ENCODE measurements at places on chromosomes 3 and 15.

DNA sequence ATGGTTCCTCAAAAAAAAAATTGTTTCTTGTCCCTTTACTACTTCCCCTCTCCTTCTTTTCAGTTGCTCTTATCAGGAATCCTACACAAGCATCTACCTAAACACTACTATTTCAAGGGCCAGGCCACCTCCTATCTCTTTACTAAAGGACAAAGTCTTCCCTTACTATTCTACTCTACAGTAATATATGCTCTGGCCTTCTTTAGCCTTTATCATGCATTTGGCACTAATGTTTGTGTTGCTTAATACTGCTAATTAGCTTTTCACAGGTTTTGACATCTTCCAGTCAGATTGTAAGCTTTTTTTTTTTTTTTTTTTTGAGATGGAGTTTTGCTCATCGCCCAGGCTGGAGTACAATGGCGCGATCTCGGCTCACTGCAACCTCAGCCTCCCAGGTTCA, 5.3 kb downstream of the CEP19 start:
- DNase-seq: no peak

- no peak for DNase-seq
These were observed 33.9 kb upstream of the TMCO5A start for GRCh38 chr15:37900326-37901221.

- no peak for DNase-seq
These were observed 513.0 kb downstream of the NTRK3 start for GRCh38 chr15:87743562-87743961.

DNA sequence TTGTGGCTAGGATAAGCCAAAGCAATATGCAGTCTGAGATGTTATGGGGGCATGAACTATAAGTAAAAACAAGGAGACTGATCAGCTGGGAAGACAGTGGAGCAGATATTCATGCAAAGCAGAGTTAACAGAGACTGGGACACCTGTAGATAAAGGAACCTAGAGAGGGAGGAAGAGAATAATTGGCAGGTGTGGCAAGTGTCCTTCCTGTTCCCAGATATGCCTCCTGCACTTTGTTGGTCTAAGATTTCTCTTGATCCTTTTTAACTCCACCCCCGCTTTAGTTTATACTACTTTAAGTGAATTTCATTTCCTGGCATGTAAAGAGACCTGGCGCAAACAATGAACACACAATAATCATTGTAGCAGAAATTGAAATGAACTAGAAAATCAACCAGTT, 169.4 kb downstream of the CNTN6 start:
- no peak for DNase-seq

- DNase-seq: no peak
These were observed 3.5 kb upstream of the SEMA5B start for GRCh38 chr3:123031051-123031450.

GRCh38 chr15:50968353-50968752, 59.9 kb downstream of the AP4E1 start:
- DNase-seq: no peak

- DNase-seq: no peak
These were observed 323.3 kb downstream of the DIPK2A start for GRCh38 chr3:144294659-144295538.

- DNase-seq: no peak
These were observed 580.4 kb downstream of the ROBO1 start for GRCh38 chr3:79187426-79187825.

DNA sequence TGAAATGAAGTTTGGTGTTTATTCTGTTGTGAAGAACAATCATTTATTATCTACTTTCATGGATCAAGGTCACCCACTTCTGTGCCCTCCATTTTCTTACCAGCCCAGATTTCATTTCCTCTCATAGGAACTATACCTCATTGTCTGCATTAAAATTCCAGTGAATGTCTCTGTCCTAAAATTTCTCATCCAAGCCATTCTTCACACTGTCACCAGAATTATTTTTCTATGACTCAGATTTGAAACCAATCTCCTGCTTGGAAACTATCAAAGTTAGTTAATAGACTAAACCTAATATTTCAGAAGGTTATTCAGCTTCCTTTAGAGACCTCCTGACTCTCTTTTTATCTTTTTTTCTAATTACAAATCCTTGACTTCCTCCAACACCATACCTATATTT, 364.1 kb upstream of the CBLB start:
- no peak for DNase-seq

DNA sequence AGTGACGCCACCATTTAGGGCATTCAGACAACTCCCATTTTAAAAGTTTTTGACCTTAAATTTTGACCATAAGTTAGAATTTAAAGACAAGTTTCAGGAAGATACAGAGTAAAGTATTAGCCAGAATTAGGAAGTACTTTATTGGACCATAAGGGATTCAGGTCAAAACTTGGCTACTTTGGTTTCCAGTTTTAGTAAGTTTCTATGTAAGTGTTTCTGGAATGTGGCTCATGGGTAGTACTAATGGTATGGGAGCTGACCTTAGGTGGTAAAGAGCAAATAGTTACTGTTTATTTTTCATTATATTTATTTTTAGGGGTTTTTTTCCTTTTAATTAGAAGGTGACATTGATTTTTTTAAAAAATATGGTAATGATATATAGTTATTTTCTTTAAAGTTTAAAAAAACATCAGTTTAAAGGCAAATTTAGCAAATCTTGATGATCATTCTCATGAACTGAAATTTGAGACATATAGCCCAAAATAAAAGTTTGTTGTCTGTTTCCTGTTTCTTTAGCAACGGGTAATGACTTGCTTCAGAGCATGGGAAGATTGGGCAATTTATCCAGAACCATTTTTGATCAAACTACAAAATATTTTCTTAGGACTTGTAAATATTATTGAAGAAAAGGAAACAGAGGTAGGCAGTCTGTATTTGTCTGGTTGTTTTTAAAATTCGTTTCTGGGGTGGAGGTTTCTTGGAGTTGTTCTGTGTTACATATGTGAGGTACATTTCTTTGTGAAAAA, 34.3 kb downstream of the U2SURP start:
- DNase-seq: no peak

DNA sequence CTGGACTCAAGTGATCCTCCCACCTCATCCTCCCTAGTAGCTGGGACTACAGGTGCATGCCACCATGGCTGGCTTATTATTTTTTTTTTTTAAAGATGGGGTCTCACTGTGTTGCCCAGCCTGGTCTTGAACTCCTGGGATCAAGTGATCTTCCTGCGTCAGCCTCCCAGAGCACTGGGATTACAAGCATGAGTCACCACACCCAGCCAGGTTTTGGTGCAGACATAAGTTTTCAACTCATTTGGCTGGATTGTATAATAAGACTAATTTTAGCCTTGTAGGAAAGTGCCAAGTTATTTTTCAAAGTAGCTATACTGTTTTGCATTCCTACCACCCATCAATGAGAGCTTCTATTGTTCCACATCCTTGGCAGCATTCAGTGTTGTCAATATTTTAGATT, 32.1 kb downstream of the BUB1B start:
- no peak for DNase-seq

DNA sequence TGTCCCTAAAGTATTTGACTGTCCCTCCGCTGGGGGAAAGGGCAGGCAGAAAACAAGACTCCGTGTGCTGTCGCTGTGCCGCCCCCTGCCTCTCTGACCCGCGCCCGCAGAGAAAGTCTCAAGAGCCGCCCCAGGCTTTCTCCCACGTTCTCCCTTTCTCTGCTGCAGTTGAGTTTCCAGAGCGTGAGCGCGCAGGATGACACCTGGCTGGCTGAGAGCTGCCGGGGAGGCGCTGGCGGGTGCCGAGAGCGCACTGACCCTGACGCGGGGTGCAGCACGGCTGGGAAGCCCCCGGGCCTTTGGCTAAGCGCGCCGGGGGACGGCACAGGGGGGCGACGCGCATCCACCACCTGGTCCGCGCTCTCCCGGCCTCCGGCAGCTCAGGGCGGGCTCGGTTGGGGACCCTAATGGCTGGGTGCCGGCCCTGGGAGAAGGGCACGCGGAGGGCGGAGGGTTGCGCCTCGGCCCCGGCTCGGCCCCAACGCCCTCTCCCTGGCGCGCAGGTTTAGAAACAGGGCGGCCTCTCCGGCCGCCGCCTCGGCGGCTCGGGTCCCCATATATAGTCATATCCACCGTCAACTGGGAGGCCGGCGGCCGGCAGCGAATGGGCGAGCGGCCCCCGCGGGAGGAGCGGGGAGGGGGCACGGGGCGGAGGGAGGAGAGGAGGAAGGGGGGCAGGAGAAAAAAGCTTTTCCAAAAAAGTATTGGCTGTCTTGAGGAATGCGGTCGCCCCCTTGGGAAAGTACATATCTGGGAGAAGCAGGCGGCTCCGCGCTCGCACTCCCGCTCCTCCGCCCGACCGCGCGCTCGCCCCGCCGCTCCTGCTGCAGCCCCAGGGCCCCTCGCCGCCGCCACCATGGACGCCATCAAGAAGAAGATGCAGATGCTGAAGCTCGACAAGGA, at the start of gene TPM1:
Gene TPM1 (plus strand): TSS at position 774 of the 903 bp plus-strand sequence. CDS start 83 bp downstream, at position 857.
- no peak for DNase-seq

DNA sequence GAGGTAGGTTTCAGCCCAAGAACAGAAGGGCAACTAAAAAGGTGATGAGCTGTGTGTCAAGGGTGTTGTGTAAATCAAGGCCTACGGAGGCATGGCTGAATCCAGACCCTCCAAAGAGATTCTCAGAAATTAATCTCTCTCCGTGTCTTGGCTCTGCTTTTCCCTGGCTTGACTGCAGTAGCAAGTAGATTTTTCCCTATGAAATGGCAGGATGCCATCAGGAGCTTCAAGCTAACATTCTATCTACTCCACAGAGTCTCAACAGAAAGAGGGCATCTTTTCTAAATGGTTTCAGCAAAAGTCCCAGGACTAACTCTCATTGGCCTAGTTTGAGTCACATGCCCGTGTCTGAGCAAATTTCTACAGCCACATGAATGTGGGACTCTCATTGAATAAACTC, 58.3 kb downstream of the LSM3 start:
- DNase-seq: no peak

- DNase-seq: no peak
These were observed 5.4 kb downstream of the FYCO1 start for GRCh38 chr3:45990181-45990580.

- DNase-seq: no peak
These were observed 131.6 kb upstream of the HACD2 start for GRCh38 chr3:123716411-123716810.

DNA sequence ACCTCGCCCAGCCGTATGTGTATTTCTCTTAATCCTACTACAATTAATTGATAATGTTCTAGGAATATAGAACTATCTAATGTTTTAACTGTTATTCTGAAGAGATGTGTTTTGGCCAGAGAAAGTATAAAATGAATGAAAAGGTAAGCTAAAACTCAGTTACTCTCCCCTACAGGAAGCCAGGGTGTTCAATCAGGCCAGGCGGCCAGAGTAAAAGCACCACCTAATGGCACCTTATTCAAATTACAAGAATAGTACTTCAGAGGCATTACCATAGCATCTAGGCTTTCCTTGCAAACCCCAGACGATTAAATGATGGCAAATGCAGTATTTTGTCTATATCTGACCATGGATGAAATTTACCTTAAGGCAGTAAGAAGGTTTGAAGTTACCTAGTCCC, 10.4 kb downstream of the SLC12A8 start:
- DNase-seq: no peak

DNA sequence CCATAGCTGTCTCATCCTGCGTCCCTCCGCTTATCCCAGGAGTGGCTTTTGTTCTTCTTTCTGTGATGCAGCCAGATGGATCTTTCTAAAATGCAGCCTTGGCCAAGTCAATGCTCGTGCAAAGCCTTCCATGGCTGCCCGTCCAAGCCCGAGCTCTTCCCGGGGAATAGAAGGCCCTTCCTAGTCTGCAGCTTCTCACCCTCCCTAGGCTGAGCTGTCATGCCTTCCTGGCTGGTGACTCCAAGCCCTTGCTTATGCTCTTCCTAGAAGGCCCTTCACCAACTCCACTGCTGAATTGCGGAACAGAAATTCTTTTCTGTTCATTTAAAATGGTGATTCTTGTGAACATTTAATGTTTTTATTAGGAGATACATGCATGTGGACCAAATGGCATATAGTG, 95.9 kb downstream of the SMAD6 start:
- DNase-seq: no peak

GRCh38 chr3:119195911-119196310, 22.5 kb downstream of the UPK1B start:
- DNase-seq: no peak

DNA sequence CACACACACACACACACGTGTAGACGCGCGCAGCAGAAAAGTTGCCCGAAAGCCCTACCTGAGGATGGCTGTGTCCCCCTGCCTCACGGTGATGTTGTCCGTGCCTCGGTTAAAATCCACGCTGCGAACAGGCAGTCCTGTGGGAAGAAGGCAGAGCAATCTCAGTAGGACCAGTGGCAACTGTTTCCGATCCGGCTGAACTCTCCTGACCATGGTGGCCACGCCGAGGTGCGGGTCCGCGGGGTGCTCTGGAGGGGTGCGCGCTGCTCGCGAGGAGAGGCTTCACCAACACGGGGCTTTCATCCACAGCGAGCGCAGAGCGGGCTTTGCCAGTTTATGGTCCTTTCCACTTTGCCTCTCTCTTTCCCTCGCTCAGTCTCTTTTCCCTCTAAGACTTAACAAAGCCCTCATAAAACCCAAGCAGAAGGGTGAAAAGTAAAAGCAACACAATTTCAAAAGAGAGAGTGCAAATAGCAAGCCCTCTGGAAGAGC, 422 bp downstream of the LSAMP start:
- DNase-seq: no peak

GRCh38 chr15:74626752-74627692, 11.4 kb downstream of the CLK3 start:
- DNase-seq: no peak

GRCh38 chr15:92163641-92164040, 230.0 kb upstream of the ST8SIA2 start:
- no peak for DNase-seq

GRCh38 chr3:107629566-107629965, 106.8 kb downstream of the BBX start:
- DNase-seq: no peak
